ENCODE measurements at places on chromosomes 1 and 21. TPM values are rescaled to one million over a fixed set of nuclear protein-coding genes. Genes with fewer than 3 reads are reported as not detected.

Gene OR2T33
- total RNA-seq: not detected

Gene BLACAT1
- 1.9 TPM for total RNA-seq

Gene HTR1D
- 1.0 TPM for total RNA-seq

Gene AMY1A
- total RNA-seq: not detected

Gene PITHD1
- 103 TPM for total RNA-seq

Gene SMIM11
- total RNA-seq: 0.15 TPM

Gene MAN1C1
- 0.28 TPM for total RNA-seq

Gene NEGR1
- not detected for total RNA-seq

Gene MARK1
- not detected for total RNA-seq

Gene HAO2
- not detected for total RNA-seq

Gene DYNLT4
- 10.4 TPM for total RNA-seq

Gene NR5A2
- total RNA-seq: 1.9 TPM

Gene JUN
- 531 TPM for total RNA-seq

Gene KIAA0319L
- total RNA-seq: 33.9 TPM

Gene OR2L2
- not detected for total RNA-seq

Gene SYTL1
- 17.1 TPM for total RNA-seq

Gene IFNLR1
- total RNA-seq: 3.5 TPM

Gene KLHL21
- total RNA-seq: 52.0 TPM

DNA sequence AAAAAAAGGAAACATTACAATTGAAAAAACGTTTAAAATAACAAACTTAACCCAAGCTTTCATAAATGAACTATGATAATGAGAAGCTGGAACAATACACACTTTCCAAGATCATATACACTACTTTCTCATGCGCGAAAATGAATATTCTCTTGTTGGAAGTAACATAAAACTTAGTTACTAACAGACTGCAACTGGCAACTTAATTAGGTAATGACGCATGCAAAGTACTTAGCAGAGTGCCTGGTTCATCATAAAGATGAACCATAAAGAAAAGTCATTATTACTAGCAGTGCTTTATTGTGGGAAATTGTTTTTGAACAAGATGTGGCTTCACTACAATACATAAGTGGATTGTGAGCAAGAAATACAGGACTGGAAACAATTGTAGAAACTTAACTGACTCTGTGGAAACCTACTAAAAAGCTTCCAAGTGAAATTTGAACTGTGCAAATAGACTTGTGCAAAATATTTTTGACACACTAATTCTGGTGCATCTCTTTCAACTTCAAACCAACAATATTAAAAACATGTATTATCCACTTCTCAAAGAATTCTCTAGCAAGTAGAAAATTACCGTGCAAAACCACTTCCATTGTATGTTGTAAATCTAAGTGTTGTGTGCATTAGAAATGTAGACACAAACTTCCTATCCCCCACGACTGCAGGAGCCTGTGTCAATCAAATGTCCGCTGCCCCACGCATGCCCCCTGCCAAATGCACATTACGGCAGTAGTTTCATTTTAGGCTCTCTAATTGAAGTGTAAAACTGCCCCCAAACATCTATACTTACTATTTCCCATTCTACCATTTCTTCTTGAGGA lies 2.0 kb downstream of the ARHGAP29 start:
- DNase-seq: no peak

DNA sequence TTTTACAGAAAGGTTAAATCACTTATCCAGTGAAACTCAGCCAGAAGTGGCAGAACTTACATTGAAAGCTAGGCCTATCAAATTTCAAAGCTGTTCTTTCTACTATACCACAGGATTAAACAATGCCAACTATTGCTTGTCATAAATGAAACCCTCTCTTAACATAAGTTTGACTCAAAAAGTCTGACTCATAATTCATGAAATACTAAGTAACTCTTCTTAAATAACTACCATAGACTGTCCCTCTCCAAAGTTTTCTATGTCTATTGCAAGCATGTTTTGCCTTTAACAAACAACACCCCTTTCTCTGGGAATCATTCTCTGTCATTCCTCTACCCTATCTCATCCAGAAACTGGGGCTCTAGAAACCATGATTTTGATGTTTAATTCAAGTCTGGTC lies 109.5 kb upstream of the UBE2U start:
- DNase-seq: no peak

GRCh38 chr21:25908495-25908894 lies 173.7 kb downstream of the GABPA start:
- DNase-seq: no peak

DNA sequence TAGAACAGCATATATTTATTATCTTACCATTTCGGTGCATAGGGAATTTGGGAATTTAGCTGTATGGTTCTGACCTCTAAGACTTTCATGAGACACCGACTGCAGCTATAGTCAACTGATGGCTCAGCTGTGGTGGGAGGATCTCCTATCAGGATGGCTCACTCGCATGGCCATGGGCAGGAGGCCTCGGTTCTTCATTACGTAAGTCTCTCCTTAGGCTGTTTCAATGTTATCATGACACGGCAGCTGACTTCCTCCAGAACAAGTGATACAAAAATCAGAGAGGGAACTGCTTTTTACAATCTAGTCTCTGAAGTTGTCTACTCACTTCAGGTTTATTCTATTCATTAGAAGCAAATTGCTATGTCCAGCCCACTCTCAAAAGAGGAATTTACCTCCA lies 13.3 kb upstream of the CAPN8 start:
- DNase-seq: no peak

- DNase-seq: no peak
Measured at GRCh38 chr1:187096689-187097088, 267.9 kb downstream of the PLA2G4A start.

- DNase-seq: no peak
Measured at GRCh38 chr1:65734979-65735378, 57.7 kb upstream of the PDE4B start.

DNA sequence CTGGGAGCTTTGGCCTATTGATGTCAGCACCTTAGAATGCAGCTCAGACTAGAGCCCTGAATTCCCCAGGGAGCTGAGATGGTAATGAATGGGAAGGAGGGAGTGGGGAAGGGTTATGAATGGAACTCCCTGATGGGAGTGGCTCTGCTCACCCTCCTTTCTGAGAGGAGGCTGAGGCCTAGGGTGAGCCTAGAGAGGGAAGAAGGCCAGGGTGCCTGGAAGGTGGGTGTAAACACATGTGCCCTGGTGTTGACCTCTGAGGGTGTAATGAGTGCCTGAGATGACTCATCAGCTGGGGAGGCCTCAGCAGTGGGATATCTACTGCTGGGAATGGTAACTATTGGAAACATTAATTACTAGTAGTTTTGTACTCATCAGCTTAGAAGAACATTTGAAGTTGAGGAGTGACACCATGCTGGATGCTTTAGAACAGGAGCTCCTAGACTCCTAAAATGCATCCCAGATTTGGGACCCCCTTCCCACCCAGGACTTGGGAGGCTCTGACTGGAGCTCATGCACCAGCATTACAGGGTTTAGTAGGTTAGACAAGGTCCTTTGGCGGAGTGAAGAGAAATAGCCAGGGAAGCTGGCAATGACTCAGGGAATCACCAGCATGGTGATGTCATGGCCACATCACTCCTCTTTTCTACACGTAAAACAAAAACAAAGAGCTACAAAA lies 16.0 kb upstream of the PIGV start:
- peak; percentile 73 for DNase-seq

- DNase-seq: no peak
Measured at GRCh38 chr1:38139738-38140487, 93.3 kb upstream of the POU3F1 start.

- DNase-seq: no peak
Measured at GRCh38 chr21:36354918-36355680, 30.1 kb upstream of the CHAF1B start.

DNA sequence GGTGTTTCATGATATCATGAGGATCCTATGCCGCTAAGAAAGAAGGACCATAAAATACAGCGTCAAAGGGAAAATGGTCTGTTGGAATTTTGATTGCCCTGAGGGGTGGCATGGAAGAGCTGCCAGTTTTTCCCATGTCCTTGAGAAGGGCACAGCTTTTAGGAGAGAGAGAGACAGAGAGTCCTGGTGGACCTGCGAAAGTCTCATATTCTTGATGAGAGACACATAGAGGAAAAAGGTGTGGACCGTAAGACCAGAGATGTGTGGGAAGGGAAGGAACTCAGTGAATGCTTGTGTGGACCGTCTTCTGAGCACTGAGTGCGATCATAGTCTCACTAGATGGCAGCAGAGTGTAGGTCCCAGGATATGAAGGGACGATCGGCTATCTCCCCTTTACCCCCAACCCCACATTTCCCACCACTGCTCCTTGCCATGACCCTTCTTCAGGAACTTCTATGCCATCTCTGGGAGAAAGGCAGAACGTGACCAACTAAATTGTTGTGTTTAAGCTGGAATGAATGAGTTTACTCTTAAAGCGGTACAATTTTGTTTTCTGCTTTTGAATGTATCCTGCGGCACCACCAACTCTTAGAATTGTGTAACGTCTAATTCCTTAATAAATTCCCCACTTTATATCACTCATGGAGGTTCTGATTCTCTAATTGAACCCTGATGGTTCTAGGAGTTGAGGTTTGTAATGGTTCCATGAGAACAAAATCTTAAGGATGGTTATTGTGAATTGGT lies 117.7 kb downstream of the CTH start:
- peak; percentile 41 for DNase-seq

DNA sequence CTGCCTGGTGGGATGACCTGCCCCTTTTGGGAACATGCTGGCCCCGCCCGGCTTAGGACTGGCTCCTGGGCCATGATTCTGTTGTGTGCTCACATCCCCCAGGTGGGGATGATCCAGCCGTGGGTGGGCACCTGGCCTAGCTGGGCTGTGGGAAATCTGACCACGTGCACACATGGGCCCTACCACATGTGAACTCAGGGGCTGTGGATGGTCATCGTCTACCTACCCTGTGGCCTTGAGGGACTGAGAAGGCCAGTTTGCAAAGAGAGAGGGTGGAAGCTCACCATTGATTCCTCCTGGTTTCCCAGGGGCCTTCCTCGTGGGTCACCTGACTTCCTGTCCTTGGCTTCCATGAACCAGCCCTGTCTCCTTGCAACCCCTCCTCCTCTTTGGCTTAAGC lies 19.4 kb upstream of the PCP4 start:
- no peak for DNase-seq

- DNase-seq: no peak
Measured at GRCh38 chr1:180444522-180444921, 57.9 kb downstream of the ACBD6 start.

DNA sequence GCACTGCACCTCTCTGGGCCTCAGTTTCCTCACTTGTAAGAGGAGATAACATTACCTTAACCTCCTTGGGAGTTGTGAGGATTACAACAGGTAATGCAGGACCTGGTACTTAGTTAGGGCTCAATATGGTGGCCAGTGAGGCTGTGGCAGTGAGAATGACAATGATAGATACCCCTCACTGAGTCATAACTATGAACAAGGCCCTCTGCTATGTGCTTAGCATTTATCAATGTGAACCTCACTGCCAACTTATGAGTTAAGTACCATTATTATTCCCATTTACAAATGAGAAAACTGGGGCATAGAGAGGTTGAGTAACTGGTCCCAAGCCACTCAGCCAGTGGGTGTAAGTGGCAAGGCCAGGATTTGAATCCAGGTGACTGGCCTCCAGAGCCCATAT lies 64.4 kb downstream of the HMGB4 start:
- no peak for DNase-seq

- no peak for DNase-seq
Measured at GRCh38 chr1:191857600-191857999, 300.7 kb upstream of the RGS18 start.

GRCh38 chr1:226886122-226886901 lies 15.9 kb downstream of the PSEN2 start:
- no peak for DNase-seq

DNA sequence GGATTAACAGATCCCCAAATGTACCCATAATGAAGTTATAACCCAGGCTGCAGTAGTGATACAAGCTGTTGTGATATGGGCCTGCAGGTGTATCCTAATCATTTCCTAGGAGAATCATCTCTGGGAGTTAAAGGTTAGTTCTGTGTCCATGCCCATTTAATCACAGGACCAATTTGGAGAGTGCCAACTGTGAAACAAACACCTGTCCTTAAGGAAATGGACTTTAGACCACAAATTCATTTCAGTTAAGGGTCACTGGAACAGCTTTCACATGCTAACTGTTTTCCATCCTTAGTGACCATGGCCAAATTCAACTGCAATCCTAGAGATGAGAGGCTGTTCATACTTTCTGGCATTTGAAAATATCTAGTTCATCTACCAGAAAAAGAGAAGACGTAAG lies 160.9 kb downstream of the GPATCH2 start:
- no peak for DNase-seq

DNA sequence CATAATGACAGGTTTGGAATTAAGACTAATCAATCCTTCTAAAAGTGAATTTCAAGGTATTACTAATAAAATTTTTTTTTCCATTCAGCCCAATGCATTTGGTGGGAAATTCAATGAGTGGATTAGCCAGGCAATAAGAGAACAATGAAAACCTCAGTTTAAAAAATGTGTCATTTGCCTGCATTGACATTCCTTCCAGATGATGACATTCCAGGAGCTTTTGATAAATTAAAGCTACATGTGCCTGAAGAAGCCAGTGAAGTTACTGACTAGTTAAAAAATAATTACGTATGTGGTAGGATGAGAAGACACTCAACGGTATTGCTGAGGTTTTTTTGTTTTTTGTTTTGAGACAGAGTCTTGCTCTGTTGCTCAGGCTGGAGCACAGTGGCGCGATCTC lies 37.9 kb upstream of the RC3H1 start:
- DNase-seq: no peak

GRCh38 chr1:2251786-2252185 lies 23.7 kb downstream of the SKI start:
- no peak for DNase-seq

DNA sequence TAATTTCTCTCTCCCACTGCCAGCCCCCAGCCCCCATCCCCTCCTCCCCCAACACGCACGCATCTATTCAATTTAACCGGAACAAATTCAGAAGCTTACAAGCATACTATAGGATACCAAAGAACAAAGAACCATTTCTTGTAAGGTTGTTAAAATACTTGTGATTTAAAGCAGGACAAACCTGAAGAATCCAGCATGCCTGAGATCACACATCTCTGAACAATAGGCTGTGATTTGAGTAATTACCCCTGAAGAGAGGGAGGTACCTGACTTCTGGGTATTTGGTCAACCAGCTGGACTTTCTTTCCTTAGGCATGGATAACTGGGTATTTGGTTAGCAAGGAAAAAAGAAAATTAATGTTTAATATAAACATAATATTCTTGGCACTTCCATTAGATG lies 105.1 kb downstream of the NMNAT2 start:
- no peak for DNase-seq
